NCI-H1417 (cell line): ENCODE measurements at places on chromosomes 7 and 10.

DNA sequence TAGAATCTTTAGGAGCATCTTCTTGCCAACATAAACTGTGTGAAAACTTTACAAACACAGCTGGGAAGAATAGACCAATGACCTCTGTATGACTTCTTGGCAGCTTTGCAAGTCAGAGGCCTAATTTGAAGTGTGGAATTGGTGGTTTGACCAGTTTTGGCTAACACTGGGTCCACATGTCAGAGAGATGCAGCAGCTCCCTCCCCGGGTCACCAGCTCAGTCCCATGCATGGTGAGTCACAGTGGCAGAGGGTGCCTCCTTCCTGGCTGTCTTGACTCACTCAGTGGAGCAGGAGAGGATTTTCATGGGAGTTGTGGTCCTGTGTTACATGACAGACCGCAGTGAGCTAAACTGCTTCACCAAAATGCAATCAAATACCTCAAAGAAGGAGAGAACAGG is 8.2 kb upstream of the STARD3NL start:
- no peak for DNase-seq

DNA sequence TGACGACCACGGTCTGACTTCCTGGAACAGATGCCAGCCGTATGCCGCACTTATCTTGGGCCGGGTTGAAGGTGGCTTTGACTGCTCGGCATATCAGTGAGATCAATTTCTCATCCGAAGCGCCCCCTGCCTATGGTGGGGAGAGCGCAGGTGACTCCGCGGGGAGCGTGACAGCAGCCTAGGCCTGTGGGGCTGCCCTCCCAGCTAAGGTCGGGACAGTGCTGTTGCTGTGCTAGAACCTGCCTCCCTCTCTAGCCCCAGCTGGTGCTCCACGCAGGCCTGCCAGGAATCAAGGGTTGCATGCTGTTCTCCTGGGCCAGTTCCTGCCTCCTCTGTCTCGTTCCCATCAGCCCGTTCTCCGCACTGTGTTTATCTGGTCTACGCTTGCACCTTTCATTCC is 49.8 kb downstream of the PODXL start:
- DNase-seq = no peak

- DNase-seq = no peak
These were observed 30.3 kb upstream of the CAMK1D start for GRCh38 chr10:12319076-12319475.

DNA sequence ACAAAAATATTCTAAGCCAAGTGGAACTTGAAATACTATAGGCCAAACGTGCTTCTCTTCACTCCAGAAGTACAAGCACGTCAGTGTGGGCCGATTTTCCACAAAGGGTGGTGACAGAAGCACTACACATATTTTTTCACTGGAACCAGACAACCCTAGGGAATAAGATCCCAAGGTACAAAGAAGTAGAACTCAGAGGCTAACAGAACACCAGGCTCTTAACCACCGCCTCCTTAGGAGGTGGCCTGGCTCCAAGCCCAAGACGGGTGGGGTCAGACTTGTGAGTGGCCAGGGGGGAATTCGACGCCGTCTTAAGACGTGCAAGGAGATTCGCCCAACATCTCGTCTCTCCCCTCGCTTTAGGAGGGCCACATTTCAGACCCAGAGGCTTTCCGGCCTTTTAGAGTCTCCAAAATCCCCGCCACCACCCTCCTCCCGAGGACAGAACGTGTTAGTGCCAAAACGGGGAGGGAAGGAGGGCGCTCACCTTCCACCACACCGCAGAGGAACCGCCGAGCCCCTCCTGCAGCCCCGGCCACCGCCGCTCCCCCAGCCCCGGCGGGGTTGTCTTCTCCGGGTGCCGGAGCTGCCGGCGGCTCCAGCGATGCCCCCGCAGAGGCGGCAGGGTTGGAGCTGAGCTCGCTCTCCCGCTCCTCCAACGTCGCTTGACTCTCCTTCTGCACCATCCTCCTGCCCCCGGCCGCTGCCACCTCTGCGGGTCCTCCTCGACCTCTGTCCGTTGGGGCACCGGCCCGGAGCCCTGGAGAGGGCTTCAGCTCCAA is 716 bp downstream of the OGA start:
- peak; percentile 39 for DNase-seq

DNA sequence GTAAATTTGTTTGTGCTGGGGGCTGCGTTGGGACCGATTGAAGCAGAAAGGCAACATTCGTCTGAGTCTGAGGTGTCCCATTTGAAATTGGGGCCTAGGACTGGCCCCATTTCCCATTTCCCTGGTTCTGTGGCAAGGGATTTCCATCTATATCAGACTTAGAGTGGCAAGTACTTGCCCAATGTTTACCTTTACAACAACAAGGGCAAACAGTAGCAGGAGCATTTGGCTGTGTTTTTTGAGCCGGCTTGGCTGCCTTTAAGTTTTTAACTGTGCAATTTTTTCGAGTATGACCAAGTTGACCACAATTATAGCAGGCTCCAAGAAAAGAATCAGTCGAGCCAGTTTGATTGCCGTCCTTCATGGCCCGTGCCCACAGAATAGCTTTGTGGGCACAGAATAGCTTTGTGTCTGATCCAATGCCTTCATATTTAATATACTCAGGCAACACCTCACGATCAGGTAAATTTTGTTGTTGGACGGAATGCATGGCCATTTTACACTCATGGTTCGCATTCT is 4.7 kb upstream of the CYP17A1 start:
- no peak for DNase-seq

- DNase-seq = no peak
These were observed 677.3 kb downstream of the NRG3 start for GRCh38 chr10:82552267-82552666.

DNA sequence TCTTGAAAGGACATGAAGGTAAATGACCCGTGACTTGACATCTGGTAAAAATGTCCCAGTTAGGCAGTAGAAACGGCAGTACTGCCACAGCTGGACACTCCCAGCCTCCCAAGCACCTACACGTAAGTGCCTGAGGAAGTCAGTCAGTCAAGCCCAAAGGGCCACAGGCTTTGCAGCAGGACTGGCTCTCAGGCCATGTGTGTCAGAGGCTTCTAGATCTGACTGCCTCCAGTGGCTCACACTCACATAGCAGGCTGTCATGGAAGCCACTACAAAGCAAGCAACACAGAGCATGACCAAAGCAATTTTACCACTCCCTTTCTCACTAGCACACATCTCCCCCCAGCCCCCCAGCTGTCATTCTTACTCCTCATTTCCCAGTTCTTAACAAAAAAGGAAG is 17.8 kb upstream of the CCNJ start:
- no peak for DNase-seq

- DNase-seq = no peak
These were observed 363.9 kb upstream of the MGMT start for GRCh38 chr10:129102906-129103693.

- no peak for DNase-seq
These were observed 8.3 kb upstream of the EBF3 start for GRCh38 chr10:129972145-129972965.

DNA sequence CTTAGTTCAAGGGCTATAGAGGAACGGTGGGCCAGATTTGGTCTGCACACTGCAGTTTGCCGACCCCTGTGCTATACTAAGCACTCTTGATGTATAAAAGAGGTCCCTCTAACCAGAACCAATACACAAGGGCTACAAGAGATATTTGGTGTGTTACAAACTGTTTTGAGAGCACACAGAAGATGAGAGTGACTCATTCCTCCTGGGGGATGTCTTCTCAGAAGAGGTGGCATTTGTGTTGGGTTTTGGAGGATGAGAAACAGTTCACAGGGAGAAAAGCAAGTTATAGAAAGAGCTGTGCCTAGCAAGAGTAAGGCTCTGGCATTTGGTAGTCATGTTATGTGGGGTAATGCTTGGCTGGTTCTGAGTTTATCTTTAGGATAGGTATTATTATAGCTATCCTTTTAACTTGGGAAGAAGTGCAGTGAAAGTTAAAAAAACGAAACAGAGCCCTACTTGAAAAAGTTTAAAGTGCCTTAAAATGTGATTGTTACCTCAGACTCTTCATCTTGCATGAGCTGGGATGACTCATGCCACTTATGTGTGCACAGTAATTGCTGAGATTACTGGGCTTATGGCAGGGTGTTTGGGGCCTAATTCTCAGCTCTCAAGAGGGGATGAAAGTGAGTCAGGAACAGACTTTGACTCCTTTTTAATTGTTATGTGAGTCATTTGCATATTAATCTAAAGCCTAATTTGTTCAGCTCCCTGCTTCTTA is 160.4 kb downstream of the KIF20B start:
- DNase-seq = peak; percentile 18

GRCh38 chr7:20310963-20311742 is 19.5 kb upstream of the ITGB8 start:
- peak; percentile 42 for DNase-seq

- no peak for DNase-seq
These were observed 131.5 kb downstream of the KIAA1217 start for GRCh38 chr10:24340446-24340845.

- DNase-seq = no peak
These were observed 6.3 kb downstream of the LIPJ start for GRCh38 chr10:88592906-88593305.

- peak; percentile 50 for DNase-seq
These were observed 180.6 kb upstream of the CHRM2 start for GRCh38 chr7:136687693-136688322.

- no peak for DNase-seq
These were observed 148.4 kb downstream of the TMEM26 start for GRCh38 chr10:61304746-61305145.

GRCh38 chr7:70772891-70773290 is 359.1 kb upstream of the GALNT17 start:
- no peak for DNase-seq

GRCh38 chr7:111439977-111440376 is 122.3 kb downstream of the IMMP2L start:
- no peak for DNase-seq

DNA sequence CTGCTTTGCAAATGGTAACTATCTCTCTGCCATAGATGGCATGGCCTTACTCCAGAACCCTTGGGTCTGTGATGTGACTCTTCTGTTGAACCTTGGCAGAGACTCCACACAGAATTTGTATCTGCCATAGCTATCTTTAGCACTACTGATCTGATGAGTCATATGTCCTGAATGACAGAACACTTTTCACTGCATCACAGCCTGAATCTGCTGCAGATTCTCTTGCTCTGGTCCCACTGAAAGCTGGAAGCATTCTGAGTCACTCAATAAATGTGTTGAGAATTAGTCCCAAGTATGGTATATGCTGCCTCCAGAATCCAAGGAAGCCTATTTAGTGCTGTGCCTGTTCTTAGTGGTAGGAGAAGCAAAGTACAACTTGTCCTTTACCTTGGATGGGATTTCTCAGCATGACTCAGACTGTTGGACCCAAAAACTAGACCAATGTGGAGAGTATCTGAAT is 39.5 kb upstream of the ANKRD1 start:
- DNase-seq = no peak
